ENCODE measurements at places on chromosomes 6 and 20.

DNA sequence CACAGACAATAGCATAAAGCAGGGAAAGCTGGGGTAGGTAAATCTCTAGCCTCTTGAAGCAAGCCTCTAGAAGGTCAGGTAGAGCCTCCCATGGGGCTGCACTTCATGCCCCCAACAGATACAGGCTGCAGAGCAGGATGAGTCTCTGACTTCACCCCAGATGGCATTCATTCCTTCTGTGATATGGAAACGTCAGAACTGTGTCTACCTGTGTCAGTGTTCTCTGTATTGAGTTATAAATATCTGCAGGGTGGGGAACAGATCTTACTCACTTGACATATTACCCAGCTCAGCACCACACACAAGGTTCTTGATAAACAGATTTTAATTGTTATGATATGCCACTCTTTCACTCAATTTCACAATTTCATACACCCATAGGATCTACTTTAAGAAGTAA, 2.1 kb downstream of the LGSN start:
- no peak for DNase-seq

- DNase-seq, result peak; percentile 27
These were observed 32.1 kb downstream of the TXNDC5 start for GRCh38 chr6:7878401-7878964.

DNA sequence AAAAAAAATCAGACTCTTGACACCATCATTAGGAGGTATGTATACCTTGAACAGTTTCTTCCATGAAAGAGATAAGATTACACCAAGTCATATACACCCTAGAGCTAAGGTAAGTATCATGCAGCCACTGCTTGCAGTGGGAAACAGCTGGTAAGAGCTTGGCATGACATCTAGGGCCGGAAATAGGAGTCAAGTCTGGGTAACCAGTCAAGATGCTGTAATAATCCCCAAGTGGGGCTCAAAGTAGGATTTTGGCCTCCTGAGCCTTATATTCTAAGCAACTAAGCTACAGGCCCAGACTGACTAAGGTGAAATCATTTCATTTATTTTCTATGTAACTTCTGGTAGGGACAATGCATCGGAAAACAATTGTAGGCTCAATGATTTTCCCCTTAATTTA, 23.9 kb downstream of the TRERF1 start:
- DNase-seq, result no peak

- DNase-seq, result no peak
These were observed 83.1 kb downstream of the KIZ start for GRCh38 chr20:21208999-21209398.

- DNase-seq, result no peak
These were observed at the start of gene CASS4 for GRCh38 chr20:56411759-56412472. Gene CASS4, plus strand, starts transcription at chr20:56412260. Its CDS starts 199 bp downstream, at chr20:56412459.

- DNase-seq, result no peak
These were observed 1.2 kb downstream of the GPR6 start for GRCh38 chr6:109979033-109979921.
